ENCODE measurements at places on chromosomes 7 and 10. TPM values are rescaled to one million over a fixed set of nuclear protein-coding genes. Genes with fewer than 3 reads are reported as not detected.
A peak's percentile ranks its signal among the peaks of the same experiment; 100 is the strongest.

DNA sequence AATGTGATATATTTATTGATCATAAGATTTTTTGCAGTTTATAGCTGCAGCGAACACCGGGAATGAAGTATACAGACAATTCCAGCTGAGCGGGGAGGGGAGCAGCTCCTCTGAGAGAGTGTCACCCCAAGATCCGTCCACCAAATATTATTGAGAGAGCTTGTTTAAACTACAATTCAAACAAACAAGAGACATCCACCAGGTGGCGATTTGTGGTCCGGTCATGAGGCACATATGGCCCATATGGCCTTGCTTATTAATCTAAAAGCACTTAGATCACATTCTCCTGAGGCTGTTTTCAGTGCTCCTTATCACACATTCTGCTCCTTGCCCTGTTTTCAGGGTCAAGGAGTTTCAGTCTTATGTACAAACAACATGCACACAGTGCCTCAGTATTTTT is 83.1 kb downstream of the THSD7A start:
- peak; percentile 2 for DNase-seq

DNA sequence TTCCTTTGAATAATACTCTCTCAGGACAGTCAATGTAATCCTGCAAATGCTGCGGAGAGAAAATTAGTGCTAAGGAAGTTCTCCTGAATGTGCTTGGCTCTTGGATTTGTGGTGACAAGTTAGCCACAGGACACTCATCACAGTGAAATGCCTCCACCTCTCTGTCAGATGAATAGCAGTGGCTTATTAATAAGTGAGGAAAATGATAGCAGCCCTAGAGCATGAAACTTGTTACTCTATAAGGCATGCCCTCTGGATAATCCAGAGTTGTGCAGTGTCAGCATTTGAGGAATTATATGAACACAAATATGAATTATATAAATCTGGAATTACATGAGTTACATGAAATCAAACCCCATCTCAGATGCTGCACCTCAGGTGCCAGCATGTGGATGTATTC is 23.5 kb upstream of the TBX20 start:
- no peak for DNase-seq

DNA sequence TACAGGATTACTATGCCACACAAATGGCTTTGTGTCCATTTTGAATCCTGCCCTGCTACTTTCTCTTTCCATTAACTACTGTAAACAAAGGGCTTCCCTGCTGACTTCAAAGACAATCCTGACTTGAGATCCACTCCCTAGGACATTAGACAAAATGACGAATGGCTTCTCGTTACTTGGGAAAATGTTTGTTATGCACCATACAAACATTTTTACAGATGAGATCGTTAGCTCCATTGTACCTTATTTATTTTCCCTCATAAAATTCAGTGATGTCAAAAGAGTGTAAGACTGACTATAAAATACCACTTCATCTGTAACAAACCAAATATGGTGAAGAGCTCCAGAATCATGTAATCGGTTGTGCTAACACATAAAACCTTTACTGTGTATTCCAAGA is 121.8 kb downstream of the CD36 start:
- no peak for DNase-seq

GRCh38 chr10:44325157-44325556 is 59.7 kb downstream of the CXCL12 start:
- no peak for DNase-seq

- peak; percentile 69 for DNase-seq
Observed at GRCh38 chr10:122703483-122704448, 4.1 kb upstream of the C10orf120 start.

GRCh38 chr10:90983914-90984549 is 63.1 kb upstream of the ANKRD1 start:
- no peak for DNase-seq

GRCh38 chr10:124603376-124604213 is 140.6 kb downstream of the FAM53B start:
- DNase-seq: no peak

- no peak for DNase-seq
Observed at GRCh38 chr10:62092301-62093030, 176.2 kb downstream of the RTKN2 start.

DNA sequence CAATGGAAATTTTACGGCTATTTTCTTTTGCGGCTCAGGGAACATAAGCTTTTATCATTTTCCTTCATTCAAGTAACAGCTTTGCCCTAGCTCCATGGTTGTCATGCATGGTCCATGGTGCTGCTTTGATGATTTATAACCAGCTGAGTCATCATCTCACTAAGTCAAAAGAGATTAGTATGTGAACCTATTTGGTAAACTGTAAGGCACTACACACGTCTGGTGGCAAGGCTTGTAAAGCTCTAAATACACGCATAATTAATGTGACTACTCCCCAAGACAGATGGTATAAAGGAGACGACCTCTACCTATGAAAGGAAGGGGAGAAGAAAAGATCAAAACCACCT is 340.2 kb downstream of the KCNMA1 start:
- no peak for DNase-seq

SOSTDC1 gene
- total RNA-seq: not detected

NPY4R gene
- not detected for total RNA-seq

ANKRD22 gene
- total RNA-seq: not detected

CELF2 gene
- 132 TPM for total RNA-seq

LIPK gene
- not detected for total RNA-seq

TMEM270 gene
- not detected for total RNA-seq
